ENCODE measurements at places on chromosomes 2 and 18. TPM values are rescaled to one million over a fixed set of nuclear protein-coding genes. Genes with fewer than 3 reads are reported as not detected.

- H3K4me3 ChIP-seq: no peak overlapping the region
- H3K4me1 ChIP-seq: no peaks in the 10 kb centered on the region
- no peaks in the 10 kb centered on the region for H3K36me3 ChIP-seq
- H3K27ac ChIP-seq: no peak overlapping the region
- peaks cover 2% of the 10 kb centered on the region for H3K27me3 ChIP-seq
Observed at GRCh38 chr2:44291281-44292248, 16.3 kb downstream of the SLC3A1 start.

- no peak for DNase-seq
- no peaks in the 10 kb centered on the region for H3K4me1 ChIP-seq
- no peaks in the 10 kb centered on the region for H3K36me3 ChIP-seq
- no peaks in the 10 kb centered on the region for H3K27me3 ChIP-seq
- no peak overlapping the region for H3K4me3 ChIP-seq
- H3K27ac ChIP-seq: no peak overlapping the region
Observed at GRCh38 chr18:73674125-73674865, 473.3 kb downstream of the FBXO15 start.

- H3K36me3 ChIP-seq: no peaks in the 10 kb centered on the region
- H3K4me3 ChIP-seq: no peak overlapping the region
- peaks cover 6% of the 10 kb centered on the region for H3K27me3 ChIP-seq
Observed at GRCh38 chr2:237731663-237732062, 66.9 kb upstream of the RBM44 start.

The COMMD1 gene
- 48.2 TPM for total RNA-seq

The LIMS2 gene
- total RNA-seq: 0.29 TPM
